Glutamatergic neuron (in vitro differentiated cells): ENCODE measurements at places on chromosomes 3 and 15.

DNA sequence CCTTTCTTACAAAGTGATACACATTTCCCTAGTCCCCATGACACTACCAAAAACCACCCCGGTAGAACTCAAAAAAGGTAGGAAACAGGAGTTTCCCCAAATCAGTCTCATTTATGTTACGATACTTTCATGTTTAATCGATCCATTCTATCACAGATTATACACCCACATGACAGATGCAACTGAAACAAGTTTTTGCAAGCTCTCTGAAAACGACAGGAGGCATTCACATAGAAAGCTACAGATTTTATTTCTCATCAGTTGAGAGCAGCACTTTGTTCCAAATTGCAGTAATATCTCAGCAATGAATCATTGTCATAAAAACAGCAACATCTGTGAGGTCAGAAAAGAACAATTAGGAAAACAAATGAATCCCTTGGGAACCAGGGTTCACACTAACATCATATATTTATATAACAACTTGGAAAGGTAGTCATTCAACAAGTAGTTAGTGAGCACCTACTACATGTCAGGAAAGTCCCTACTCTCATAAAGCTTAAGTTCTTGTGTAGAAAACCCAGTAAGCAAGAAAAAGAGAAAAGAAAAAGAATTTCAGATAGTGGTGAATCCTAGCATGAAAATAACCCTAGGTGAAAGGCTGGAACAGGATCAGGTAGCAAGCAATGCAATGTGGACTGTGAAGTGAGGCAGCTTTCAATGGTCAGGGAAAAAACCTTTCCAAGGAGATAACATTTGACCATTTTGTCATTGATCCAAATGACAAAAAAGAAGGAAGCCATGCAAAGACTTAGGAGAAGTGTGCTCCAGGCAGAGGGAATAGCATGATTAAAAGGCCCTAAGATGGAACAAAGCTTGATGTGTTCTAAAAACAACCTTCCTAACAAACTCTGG lies 8.3 kb downstream of the PLD1 start:
- no peak for DNase-seq

DNA sequence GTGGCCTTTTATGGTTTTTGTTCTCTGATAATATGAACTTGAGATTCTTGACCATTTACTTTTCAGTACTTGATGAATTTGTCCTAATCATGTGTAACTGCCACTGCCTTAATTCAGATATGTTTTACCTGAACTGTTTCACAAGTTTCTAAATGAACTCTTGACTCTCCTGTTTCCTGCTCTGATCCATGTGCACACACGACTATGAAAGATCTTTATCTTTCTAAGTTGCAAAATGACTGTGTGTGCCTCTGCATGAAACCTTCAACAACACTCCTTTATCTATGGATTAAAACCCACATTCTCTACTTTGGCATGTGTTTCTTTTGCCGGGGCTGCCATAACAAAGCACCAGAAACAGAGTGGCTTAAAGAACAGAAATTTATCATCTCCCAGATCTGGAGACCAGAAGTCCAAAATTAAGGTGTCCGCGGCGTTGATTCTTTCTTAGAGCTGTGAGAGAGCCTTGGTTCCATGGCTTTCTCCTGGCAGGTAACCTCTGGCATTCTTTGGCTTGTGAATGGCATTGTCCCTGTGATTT lies 275.0 kb downstream of the ADAMTSL3 start:
- no peak for DNase-seq

- DNase-seq: peak; percentile 11
These were observed 16.7 kb upstream of the KLF15 start for GRCh38 chr3:126373682-126374601.

GRCh38 chr15:40058476-40059140 lies 19.6 kb upstream of the SRP14 start:
- DNase-seq: no peak

GRCh38 chr3:50591196-50591741 lies 20.3 kb downstream of the CISH start:
- DNase-seq: no peak

DNA sequence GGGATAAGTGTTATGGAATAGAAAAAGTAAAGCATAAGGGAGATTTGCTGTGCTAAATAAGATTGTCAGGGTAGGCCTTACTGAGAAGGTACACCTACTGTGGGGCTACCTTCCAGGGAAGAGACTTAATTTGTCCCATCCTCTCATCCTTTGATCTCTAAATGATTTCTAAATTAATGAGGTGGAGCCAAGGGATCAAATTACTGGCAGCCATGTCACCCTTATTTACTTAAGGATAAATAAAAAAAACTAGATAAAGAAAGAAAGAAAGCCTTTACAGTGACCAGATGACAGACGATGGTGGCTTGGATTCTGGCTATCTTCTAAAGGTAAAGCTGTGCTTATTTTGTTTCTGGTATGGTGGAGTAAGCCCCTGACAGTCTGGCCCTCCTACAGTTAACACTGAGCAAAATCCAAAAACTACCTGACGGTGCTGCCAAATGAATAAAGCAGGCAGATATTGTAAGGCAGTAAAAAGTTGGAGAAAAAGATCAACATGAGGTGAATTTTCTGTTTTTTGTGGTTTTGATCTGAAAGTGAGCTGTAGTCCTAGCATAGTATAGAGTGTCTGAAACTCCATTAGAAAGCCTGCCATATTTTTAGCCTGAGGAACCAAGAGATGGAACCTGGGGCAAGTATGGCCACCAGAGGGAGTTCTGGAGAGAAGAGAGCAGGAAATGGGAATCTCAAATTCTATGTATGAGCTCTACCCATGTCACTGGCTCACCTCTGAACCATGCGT lies 285.1 kb upstream of the MANF start:
- peak; percentile 67 for DNase-seq

DNA sequence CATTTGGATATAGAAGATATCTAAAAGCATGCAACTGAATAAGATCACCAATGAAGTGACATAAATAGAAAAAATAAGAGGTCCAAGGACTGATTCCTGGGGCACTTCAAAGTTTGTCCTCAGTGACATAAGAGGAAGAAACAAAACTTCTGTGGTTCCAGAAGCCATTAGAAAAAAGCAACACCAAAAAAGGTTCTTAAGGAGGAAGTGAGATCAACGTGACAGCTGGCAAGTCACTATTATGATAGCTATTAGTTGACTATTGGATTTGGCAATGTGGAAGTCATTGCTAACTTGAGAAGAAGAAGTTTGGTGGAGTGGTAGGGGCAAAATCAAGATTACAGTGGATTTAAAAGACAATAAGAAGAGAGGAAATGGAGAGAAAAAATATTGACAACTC lies 1098.3 kb downstream of the NAALADL2 start:
- DNase-seq: no peak
